Cerebellar cortex (tissue), 1 donor: ENCODE measurements at places on chromosomes 5 and 9.

- DNase-seq: peak; percentile 47
These were observed 809 bp downstream of the TNIP1 start for GRCh38 chr5:151079838-151080612.

- DNase-seq: no peak
These were observed 109.6 kb downstream of the BAAT start for GRCh38 chr9:101274971-101275768.

GRCh38 chr5:180305481-180305880 lies 13.6 kb upstream of the MAPK9 start:
- DNase-seq: no peak

DNA sequence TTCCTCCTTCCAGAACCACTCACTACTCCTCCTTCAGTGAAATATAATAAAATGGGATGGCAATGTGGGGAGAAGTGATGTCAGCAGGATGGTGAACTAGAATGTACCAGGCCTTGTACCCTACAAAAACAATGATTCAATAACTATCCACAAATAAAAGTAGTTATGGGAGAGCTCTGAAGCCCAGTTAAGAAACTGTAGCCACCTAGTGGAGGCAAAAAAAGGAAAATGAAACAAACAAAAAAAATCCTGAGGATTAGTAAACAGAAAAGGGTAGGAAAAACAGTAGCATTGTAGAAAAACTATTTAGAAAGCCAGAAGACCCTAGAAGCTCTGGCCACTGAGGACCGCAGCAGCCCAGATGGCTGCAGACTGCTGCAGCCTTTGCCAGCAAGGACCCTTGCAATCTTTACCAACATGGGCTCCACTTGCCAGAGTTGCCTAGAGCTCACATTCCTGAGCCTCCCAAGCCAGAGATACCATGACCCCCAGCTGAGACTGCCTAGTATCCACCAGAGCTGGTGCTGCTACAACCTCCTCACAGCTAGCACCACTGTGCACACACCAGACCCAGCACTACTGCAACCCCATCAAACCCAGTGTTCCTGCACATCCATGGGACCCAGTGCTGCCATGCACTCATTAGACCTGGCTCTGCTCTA lies 259.7 kb upstream of the MSX2 start:
- DNase-seq: no peak

GRCh38 chr9:6905850-6906375 lies 148.1 kb downstream of the KDM4C start:
- DNase-seq: peak; percentile 58

- no peak for DNase-seq
These were observed 237.7 kb upstream of the RASA1 start for GRCh38 chr5:87029951-87030350.

DNA sequence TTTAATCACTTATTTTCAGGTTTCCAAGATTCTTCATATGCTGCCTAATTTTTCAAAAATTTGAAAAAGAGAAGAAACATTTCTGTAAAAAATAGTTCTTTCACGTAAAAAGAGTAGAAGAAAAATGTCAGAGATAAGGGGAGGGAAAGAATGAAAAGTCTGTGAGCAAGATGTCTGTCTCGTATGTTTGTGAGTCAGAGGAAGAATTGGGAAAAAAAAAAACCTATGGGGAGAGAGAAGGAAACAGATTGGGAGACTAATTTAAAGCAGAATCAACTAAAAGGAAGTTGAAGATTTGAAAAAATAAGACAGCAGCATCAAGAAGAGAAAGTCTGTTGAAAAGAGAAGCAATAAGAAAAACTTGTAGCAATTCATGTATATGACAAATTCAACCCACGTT lies 456.3 kb downstream of the HINT1 start:
- no peak for DNase-seq

GRCh38 chr9:88994469-88995199 lies 3.4 kb downstream of the S1PR3 start:
- no peak for DNase-seq

DNA sequence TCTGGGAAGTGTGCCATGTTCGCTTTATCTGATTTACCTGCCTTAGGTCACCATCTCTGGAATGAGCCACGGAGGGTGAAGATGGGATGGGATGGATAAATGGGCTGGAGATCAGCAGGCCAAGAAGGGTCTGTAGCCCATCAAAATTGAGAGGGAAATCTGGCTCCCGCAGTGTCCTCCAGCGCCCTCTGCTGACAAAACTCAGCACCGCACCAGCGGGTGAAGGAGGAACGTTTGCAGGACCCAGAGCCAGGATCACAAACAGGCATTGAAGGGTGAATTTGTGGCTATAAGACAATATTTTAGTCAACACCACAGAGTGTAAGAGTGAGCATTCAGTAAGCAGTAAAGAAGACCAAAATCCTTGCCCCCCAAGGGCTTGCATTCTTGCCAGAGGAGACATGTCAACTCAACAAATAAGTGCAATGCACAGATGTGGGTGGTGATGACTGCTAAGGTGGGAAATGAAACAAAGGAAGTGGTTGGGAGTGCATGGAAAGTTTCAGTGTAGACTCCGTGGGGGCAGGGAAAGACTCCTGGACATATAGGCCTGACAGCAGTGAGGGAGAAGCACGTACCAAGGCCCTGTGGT lies 124.4 kb downstream of the TENT4A start:
- DNase-seq: no peak

DNA sequence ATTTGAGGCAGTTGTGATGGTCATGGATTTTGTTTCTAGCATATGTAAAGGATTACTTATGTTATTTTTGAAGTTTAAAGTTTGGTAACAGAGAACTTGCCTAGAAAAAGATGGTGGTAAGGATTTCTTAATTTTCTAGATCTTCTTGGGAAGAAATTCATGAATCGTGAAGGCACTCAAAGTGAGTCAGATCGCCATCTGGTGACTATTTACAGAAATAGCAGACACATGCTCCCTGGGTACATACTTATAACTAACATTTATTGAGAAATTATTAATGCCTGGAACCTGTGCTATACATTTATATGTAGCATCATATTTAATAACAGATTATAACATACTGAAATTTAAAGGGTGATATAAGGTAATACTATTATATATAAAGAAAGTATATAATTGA lies 299.7 kb downstream of the IZUMO3 start:
- peak; percentile 3 for DNase-seq

GRCh38 chr5:99239826-99240360 lies 311.1 kb upstream of the CHD1 start:
- DNase-seq: no peak

GRCh38 chr5:80187421-80188090 lies 68.3 kb downstream of the SERINC5 start:
- no peak for DNase-seq

- DNase-seq: no peak
These were observed 145.7 kb upstream of the COL5A1 start for GRCh38 chr9:134495881-134496412.

DNA sequence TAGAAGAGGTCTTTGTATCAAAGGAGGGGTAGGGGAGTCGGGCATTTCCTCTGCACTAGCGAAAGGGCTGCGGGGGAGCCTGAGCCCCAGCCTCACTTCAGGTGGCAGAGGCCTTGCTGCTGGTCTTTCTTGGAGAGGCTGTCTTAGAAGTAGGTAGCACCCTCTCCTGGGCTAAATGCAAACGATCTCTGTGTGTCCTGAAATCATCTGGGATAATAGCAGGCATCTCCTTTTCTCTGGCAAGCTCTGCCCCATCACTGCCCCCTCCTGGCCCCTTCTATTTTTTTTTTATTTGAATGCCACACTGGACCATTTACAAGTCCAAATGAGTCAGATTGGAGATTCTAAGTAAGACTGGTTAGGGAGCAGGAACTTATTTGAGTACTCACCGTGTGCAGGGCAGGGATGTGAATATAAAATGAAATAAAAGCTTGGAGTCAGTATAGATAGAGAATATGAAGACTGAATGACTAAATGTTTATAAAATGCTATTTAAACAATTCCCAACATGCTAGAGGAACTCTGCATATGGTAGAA lies 137.1 kb downstream of the FGF1 start:
- DNase-seq: peak; percentile 95

DNA sequence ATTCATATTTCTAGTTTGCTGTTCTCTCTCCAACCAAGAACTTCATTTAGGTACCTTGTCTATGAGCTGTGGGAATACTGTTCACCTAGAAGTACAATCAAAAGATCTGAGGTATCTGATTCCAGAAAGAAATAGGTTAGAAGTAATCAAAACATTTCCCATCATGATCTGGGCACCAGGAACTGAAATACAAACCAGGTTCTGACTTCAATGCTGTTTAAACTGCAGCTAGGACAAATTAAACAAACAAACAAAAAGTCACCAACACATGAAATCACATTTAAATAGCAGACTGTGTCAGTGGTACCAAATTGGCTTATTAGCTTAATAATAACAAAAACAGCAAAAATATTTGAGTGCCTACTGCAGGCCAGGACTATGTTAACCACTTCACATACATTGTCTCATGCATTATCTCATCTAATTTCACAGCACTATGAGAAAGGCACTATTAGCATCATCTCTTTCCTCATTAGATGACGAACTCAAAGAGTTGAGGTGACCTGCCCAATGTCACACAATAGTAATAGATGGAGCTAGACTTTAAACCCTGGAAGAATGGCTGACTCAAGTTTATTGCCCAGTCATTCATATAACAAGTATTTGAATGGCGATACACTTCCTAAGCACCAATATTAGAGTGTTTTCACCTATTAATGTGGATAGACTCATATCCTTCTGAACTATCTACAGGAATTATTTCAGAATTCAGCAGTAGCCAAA lies 14.5 kb downstream of the PLPP1 start:
- DNase-seq: no peak

DNA sequence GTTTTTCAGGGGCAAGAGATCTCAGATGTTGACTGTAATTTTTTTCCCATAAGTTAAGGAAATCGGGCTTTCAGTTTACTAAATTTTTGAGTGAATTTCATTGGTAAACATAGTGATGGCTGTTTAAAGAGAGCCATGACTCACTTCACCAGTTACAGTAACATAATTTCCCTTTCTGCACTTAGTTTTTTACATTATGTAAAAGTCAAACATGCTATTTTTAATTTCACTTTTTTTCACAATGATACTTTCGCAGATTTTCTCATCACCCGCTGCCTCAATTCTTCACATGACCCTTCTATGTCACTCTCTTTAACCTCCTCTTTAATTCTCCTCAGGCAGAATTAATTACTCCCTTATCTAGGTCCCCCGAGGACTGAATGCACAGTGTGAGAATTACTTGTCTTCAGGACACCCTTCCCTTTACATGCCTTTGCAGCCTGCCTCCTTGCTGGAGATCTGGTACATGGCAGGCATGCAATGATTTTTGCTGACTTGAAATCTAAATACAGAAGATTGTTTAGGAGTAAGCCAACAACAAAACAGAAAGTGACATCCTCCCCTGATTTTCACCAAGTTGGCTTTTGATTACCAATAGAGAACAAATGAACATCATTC lies 217.5 kb upstream of the S1PR3 start:
- no peak for DNase-seq

GRCh38 chr5:23223846-23224245 lies 283.6 kb upstream of the PRDM9 start:
- no peak for DNase-seq

DNA sequence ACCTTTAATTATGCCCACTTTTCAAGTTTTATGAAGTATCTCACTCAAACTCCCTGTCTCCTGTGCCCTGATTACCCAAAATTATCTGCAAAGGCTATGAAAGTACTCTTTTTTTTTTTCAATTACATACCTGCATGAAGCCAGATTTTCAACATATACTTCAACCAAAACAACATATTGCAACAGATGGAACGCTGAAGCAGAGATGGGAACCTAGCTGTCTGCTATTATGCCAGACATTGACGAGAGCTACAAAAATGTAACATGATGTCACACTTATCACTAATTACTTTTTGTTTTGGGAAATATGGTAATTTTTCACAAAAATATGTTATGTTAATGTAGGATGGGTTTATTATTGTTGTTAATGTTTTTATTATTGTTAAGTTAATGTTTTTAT lies 86.5 kb upstream of the SLC1A3 start:
- DNase-seq: no peak

DNA sequence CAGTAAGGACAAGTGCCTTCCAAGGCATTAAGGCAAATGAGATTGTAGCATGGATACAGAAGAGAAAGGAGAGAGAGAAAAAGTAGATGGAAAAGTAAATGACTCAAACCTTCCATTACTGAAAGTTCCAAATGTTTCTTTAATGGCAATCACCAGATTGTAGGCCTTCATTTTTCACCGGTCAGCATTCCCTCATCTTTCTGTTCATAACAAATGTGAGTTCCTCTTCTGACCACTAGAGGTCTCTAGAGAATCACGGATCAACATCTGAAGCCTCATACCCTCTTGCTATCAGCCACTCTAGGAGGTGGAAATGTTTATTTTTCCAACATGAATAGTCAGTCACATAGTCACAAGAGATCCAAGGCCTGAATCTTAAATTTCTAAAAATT lies 73.6 kb upstream of the RPS23 start:
- DNase-seq: peak; percentile 75

DNA sequence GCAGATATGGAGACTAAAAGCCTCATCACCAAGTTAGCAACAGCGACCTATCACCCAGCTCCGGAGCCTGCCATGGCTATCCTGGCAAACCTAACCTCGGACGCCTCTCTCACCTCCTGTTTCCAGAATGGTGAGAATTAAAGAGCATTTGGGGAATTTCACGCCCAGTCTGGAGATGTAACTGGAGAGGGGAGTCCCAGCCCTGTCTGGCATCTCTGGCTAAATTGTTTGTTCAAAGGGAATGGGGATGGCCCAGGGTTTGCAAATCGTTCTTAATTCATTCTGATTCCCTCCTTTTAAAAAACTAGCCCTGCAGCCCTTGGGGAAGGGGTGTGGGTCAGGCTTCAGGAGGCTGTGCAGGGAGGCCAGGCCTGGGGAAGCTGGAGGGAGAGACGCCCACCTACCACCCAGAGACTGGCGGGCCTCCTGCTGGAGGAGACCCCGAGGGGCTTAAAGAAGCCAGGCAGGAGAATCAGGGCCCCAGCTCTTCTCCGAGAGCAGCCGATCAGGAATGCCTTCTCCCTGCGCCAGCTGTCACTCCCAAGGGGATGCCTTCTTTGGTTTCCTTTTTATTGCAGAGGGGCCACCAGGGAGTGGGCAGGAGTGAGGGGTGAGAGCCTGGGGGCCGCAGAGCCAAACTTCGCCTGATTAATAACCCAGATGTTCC lies 964 bp upstream of the COL5A1 start:
- no peak for DNase-seq

- no peak for DNase-seq
These were observed 121.9 kb upstream of the GRHPR start for GRCh38 chr9:37300620-37301019.

- peak; percentile 12 for DNase-seq
These were observed 7.9 kb downstream of the MSX2 start for GRCh38 chr5:174732036-174733020.

- peak; percentile 11 for DNase-seq
These were observed 491.3 kb upstream of the MEF2C start for GRCh38 chr5:89374144-89374784.

DNA sequence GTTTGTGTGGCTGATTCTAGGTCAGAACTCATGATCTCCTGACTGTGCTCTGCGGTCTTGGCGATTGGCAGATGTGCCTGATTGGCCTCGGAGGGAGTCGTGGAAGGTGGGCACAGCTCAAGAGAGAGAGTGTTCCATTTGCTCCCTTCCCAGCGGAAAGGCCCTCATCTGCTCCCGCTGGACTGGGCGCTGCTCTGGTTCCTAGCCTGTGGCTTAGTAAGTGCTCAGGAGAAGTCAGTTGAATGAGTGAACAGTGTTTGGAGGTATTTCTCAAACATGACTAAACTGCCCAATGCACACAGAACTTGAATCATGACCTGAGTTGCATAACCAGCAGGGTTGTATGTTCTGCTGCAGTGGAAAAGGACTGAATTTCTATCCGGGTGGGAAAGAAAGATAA lies 120.2 kb upstream of the PITX1 start:
- no peak for DNase-seq
